ENCODE measurements at places on chromosomes 11 and 22.

DNA sequence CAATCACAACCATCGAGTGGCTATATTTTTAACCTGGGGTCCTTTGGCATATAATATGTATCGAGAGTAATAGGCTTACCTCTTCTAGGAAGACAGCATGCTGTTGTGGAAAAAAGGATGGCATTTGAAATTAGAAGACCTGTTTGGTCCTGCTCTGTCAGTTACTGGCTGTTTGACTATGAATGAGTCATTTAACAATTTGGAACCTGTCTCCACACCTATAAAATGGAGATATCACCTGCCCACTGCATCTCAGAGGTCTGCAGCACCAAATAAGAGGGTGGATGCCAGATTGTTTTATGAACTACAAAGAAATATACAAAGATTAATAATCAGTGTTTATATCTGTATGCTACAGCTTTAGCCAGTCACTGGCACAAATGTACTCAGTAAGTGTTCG, 60.8 kb downstream of the SLC25A17 start:
- DNase-seq, result no peak

- DNase-seq, result no peak
These were observed 2.3 kb downstream of the ATG16L2 start for GRCh38 chr11:72816404-72816990.

DNA sequence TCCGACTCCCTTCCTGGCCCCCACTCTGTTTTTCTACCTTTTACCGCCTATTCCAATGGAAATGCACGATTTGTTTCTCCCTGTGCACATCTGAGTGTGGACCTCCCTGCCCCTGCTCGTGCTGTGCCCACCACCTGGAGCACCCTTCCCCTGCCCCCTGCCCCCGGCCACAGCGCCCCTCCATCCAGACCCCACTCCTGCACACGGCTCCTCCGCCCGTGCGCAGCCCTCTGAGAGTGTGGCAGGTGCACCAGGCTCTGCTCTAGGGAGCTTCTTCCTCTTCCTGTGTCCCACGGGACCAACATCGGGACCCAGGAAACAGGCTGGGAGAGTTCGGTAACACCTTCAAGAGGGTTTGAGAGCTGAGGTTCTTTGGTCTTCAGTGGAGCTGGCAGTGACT, 62.9 kb downstream of the LRP5 start:
- no peak for DNase-seq

- no peak for DNase-seq
These were observed 98.6 kb downstream of the SEZ6L start for GRCh38 chr22:26267856-26268255.

- no peak for DNase-seq
These were observed 21.1 kb downstream of the EIF3L start for GRCh38 chr22:37870273-37870672.

- DNase-seq, result no peak
These were observed 35.9 kb downstream of the PKNOX2 start for GRCh38 chr11:125200441-125200840.

DNA sequence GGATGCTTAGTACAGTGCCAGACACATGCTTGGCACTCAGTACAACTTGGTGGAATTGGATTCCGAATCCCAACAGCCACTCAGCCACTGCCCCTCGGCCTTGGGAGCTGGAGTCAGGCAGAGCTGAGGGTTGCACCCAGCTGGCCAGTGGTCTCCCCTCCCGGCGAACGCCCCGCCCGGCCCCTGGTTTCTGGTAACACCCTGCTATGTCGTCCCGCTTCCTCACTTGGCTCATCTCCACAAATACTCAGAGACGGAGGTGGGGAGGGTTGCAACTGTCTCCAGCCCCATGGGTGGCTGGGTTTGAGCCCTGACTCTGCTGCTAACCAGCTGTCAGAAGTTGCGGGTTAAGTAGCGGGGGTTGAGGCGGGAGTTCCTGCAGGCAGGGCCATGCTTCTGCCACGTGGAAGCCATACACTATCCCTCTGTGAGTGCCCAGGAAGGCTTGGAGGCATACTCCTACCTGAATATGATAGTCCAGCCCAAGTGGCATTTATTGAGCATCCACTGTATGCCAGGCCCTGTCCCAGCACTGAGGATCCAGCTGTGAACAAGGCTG, 67.1 kb downstream of the GRIK4 start:
- no peak for DNase-seq

GRCh38 chr22:33405194-33405593, 347.0 kb upstream of the SYN3 start:
- DNase-seq, result no peak

DNA sequence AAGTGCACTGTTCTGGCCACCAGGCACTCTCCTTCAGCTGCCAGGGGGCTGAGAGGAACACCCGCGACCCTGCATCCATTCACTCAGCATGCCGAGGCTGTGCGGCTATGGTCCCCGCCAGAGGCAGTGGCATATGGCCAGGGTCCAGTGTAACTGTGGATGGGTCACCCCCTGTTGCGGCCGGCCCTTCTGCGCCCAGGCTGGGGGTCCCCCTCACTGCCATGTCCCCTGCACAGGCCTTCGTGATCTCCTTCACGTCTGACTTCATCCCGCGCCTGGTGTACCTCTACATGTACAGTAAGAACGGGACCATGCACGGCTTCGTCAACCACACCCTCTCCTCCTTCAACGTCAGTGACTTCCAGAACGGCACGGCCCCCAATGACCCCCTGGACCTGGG, 20.8 kb upstream of the FADD start:
- DNase-seq, result no peak

GRCh38 chr11:109033627-109034338, 368.9 kb downstream of the DDX10 start:
- DNase-seq, result no peak

DNA sequence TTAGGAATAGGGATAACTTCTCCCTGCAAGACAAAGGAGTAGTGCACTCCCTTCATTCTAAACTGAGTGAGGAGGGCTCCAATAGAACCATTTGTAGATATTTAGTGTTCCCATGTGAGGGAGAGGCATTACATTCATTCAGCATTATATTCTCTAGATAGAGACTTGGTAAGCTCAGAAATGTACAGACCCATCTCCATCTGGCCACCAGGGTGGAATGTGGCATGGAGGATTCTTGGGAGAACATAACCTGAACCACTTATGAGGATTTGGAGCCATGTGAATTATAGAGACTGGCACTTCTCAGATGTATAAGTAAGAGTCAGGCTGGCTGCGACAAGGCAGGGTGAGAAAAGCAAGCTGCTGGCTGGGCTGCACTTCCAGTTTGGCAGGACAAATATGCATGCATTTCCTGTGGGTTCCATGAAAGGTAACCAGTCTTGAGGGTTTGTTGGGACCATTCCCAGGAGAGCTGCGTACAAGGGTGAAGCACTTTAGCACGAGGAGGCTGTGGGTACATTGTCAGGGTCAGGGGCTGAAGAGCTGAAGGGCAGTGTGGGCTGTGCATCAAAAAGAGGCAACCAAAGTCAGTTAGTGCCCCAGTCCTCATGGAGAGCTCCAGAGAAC, 9.2 kb downstream of the RRP8 start:
- DNase-seq, result no peak

DNA sequence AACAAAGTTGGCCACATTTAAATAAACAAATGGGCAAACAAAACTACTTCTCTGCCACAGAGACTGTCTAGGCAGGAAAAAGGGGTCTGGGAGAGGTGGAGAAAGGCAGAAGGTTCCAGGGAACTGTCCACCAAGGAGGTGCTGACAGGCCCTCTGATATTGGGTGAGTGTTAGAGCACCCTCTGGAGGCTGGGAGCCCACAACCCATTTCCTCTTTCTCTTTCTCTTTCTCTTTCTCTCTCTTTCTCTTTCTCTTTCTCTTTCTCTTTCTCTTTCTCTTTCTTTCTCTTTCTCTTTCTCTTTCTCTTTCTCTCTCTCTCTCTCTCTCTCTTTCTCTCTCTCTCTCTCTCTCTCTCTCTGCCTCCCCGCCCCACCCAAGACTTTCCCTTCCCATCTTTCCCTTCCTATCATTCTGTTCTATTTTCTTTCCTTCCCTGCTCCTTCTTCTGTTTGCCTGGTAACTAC, 912.8 kb downstream of the DLG2 start:
- DNase-seq, result no peak

GRCh38 chr11:41459465-41460401, at the start of gene LRRC4C:
Gene LRRC4C, minus strand, starts transcription at chr11:41459652.
- DNase-seq, result no peak

- DNase-seq, result no peak
These were observed 14.3 kb upstream of the TMEM184B start for GRCh38 chr22:38286915-38287669.

DNA sequence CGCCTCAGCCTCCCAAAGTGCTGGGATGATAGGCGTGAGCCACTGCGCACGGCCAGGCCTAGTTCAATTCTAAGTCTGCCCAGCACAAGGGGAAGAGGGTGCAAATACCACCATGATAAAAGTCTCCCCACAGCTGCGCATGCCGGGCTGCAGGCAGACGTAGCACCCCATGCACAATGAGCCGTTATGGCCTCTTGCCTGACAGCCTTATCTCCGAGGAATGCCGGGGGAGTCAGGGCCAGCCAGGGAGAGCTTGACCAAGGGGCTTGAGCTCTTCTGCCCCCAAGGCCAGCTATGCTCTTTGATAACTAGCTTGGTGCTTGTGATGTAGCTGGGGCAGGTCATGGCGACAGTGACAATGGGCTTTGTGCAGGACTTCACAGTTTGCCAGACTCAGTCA, 13.7 kb upstream of the SCUBE1 start:
- no peak for DNase-seq

DNA sequence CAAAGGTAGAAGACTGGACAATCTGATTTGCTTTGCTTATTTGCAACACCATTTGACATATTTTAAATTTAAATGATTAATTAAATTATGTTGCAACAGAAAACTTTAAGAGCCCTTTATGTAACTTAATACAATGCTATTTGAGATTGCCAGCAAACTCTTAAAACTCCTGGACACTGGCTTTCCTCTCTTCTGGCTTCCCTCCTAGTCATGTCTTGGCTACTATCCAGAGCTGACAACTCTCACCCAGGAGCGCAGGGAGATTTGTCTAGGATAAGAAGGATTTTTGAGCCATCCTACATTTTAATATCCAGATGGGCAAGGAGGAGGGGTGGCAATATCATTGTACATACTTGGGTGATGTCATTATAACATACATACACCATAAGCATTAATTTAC, 134.3 kb downstream of the ELP4 start:
- no peak for DNase-seq

- DNase-seq, result no peak
These were observed 1.6 kb upstream of the HORMAD2 start for GRCh38 chr22:30078320-30079311.

DNA sequence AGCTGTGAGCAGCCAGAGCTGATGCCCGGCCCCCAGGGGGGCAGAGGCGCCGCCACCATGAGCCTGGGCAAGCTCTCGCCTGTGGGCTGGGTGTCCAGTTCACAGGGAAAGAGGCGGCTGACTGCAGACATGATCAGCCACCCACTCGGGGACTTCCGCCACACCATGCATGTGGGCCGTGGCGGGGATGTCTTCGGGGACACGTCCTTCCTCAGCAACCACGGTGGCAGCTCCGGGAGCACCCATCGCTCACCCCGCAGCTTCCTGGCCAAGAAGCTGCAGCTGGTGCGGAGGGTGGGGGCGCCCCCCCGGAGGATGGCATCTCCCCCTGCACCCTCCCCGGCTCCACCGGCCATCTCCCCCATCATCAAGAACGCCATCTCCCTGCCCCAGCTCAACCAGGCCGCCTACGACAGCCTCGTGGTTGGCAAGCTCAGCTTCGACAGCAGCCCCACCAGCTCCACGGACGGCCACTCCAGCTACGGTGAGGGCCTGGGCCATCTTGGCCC, 6.1 kb downstream of the CDC42EP1 start:
- no peak for DNase-seq

DNA sequence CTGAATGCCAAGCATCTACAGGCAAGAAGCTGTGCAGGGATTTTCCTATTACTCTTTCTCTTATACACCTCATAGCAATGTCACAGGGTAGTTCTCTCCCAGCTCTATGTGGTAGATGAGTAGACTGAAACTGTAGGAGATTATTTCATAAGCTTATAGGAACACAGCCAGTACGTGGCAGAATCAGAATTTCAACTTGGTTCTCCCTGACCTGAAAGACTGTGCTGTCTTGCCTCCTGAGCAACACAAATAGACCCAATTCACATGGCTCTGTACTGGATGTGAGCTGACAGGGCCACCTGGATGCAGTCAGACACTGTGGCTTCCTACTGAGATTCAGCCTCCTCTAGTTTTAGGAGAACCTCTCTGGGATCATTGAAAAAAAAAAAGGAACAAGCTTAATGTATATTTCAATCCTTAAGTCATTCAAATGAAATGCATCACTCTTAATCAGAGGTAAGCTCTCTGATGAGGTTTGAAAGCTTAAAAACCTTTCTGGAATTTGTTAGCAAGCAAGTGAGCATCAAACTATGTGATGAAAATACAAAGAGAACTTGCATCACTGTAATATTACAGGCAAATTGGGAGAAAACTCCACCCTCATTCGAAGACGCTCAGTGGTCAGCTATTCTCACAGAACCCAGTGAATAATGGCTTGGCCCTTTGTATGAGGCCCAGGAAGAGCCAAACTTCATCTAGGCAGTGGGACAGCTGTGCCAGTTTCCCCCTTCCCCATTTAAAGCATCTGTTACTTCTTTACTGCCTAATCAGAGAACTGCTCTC, 1039.3 kb downstream of the NTM start:
- no peak for DNase-seq

GRCh38 chr22:23060612-23061400, 9.5 kb upstream of the GNAZ start:
- no peak for DNase-seq

DNA sequence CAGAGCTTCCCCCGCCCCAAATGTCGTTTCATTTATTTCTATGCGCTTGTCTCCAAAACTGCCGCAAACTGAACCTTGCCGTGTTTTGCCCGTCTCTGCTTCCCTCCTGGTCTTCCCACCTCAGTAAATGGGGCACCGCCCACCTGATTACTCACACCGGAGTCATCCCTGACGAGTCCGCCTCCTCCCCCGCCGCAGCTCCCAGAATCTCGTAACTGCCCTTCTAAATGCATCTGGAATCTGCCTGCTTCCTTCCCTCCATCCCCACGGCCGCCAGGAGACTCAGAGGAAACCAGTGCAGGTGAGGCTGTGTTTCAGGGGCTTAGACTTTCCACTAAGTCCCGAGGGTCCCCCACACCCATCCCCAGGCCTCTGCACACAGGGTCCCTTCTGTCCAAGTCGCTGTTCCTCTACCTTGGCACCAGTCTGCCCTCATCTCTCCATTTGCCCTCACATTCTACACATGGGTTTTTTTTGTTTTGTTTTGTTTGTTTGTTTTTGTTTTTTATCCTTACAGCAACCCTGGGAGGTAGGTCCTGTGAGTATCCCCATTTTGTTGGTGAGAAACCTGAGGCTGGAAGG, 62.6 kb upstream of the PHF21B start:
- no peak for DNase-seq

DNA sequence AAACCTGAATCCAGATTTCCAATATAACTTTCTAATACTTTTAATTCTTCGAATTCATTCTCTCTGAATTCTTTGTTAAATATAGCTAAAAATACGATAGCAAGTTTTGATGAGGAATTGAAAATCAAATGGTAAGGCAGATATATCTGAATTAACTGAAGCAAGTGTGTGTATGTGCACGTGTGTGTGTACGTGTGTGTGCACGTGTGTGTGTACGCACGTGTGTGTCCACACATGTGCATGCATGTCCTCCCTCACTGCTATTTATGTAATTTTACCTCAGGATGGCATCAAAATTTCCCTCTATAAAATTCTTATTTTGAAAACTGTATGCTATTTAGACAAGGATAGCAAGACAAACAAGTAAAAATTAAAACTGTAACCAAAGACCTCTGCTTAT, 961.3 kb upstream of the CNTN5 start:
- DNase-seq, result no peak

All from NCI-H510A treated with DMSO at 0.1 percent for 48 hours (cell line).